ENCODE measurements at places on chromosomes 5 and 9.

DNA sequence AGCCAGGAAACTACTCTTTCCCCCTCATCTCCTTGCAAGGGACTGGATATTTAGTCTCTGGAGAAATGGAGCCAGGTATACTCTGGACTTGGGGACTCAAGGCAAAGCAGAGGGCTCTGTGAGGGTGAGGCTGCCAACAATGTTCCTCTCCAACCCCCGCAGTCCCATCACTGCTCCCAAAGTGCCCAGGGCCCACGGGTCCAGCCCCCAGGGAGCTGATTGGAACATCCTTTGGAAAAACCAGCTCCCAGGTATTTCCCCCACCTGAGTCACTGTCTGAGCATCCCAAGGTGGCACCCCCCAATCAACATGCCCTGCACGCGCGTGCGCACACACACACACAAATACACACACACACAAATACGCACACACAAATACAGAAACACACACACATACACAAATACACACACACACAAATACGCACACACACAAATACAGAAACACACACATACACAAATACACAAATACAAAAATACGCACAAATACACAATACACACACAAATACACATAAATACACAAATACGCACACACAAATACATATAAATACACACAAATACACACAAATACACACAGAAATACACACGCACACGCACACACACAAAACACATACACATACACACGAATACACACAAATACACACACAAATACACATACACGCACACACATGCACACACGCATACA is 137.4 kb downstream of the DAB2IP start:
- DNase-seq = no peak

- no peak for DNase-seq
Measured at GRCh38 chr5:89011778-89012711, 129.1 kb upstream of the MEF2C start.

- no peak for DNase-seq
Measured at GRCh38 chr5:91469517-91470165, 86.5 kb upstream of the ARRDC3 start.

- DNase-seq = no peak
Measured at GRCh38 chr5:169183576-169183975, 117.4 kb downstream of the SLIT3 start.

DNA sequence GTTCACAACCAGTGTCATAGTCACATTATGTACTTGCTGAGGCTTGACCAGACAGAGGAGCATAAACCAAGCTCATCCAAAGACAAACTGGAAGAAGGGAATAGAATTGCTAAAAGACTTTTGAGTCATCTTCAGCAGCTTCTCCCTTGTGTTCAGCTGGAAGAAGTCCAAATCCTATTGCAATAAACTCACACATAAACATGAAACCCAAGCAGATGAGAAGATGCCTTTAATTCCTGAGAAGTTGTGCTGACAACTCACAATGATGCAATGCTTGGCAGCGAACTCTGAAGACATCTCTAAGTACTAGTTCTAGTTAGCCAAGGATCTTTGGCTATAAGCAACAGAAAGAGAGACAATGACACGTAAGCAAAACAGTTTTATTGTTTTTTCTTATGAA is 642.1 kb downstream of the KCTD16 start:
- no peak for DNase-seq

- DNase-seq = no peak
Measured at GRCh38 chr9:6779417-6780241, 21.9 kb downstream of the KDM4C start.

DNA sequence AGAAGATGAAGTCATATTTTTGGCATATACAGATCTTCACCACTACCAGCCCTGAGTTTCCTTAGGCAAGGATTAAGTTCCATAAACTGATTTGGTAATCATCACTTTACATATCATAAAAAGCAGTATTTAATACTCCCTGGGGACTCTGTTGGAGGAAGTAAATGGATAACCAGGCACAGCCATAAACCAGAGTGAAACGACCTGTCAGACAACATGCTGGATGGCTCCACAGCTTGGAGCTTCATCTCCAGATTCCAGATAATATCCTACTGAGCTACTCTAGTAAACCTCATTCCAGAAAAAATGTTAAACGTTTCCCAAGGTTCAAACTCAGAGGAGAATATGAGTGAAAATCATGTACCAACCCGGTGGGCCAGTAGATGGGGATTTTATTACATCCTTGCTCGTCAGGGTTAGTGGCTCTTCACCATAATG is 109.2 kb downstream of the BASP1 start:
- no peak for DNase-seq

- no peak for DNase-seq
Measured at GRCh38 chr5:132298298-132299212, 4.4 kb downstream of the SLC22A4 start.

GRCh38 chr5:32859211-32859641 is 148.1 kb downstream of the NPR3 start:
- no peak for DNase-seq

DNA sequence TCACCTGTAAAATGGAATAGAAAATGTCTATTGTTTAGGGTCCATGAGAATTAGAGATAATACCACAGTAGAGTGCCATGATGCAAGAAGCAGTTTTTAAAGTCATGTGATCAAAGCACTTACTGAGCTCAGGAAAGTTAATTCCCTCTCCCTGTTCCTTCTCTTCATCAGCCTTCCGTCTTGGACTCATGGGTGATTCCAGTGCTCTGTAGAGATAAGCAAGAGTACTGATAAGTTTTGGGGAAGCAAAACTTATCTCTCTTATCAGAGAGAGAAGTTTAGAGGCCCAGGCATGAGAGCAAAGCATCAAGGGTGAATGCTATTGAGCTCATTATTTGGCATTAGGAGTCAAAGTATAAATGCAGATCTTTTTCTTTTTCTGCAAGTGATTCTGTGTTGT is 410.1 kb downstream of the AGTPBP1 start:
- no peak for DNase-seq

DNA sequence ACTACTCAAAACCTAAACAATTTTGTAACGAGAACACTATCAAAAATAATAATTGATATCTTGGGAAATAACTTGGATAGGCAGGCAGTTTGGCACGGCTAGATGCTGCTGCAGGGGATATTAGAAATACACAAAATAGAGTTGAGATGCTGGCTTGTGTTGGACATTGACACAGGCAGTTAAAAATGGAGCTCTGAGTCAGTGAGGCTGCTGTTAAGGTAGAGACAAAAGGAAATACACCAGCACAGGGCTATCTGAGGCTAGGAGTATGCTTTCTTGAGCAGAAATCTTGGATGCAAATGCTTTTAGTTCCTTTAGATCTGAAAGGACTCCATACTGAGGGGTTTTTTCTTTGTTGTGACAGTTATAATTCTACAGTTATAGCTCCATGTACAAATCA is 16.6 kb downstream of the TENT2 start:
- DNase-seq = no peak

- DNase-seq = no peak
Measured at GRCh38 chr9:1198085-1198484, 147.9 kb downstream of the DMRT2 start.

GRCh38 chr5:61328791-61329549 is 3.1 kb upstream of the ZSWIM6 start:
- no peak for DNase-seq

DNA sequence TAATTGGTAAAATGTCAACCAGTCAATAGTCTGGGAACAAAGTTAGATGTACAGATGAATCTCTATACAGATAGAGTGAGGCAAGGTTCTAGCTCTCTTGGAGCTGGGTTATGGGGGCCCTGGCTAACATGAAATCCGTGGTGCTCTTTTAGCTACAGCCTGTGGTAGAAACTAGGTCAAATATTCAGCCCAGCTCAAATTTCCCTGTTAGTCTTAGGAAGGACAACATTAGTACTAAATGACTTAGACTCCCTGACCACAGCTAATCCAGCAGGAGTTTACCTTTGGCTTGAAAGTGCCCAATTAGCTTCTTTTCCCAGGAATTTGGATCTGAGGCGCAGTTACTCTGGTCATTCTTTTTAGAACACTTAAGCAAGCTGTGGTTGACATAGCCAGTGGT is 170.5 kb downstream of the DMRTA1 start:
- no peak for DNase-seq

- no peak for DNase-seq
Measured at GRCh38 chr5:110435207-110435606, 291.3 kb downstream of the TMEM232 start.

GRCh38 chr5:180139731-180140055 is 68.1 kb upstream of the RNF130 start:
- no peak for DNase-seq

DNA sequence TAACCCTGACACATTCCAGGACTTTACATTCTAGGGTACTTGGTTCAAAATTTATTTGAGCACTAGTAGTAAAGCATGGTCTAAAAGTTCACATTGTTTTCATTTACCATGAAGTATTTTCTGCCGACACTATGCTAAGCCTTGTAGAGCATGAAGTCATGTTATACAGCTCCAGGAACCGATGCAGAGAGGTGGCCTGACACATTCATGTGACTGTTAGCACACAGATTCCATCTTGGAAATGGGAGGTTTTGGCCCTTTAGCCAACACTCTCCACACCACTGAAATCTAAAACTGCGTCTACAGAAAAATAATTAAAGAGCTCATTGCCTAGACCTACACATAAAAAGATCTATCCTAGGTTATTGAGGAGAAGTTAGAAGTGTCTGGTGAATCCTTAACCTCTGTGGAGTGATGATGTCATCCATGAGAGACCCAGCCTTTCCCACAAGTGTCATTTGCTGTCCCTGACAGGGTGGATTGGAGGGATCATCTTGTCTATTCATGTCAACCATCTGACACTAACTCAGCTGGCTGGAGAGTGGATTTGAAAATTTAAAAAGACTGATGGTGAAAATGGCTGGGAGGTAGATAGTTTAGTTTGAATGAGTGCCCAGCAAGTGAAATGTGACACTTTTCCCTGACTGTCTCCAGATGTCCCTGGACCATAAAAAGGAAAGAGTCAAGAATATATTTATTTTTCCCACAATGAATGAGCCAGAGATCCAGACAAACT is 1.3 kb downstream of the RANBP3L start:
- DNase-seq = no peak

DNA sequence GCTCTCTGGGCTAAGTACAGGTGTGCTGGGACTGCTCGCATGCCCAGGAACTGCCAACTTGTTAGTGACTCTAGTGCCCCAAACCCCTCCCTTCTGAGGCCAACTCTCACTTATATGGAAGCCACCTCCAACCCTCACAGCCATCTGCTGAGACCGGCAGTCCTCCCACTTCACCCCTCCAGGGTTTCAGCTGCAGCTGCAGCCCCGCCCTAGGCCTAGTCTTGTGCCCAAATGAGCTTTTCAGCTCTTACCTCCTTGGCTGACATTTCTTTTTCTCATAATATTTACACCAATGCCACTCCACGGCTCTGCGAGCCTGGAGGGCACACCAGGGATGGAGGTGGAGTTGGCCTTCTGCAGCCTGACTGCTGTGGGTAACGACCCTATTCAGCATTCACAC is 166.6 kb downstream of the ROR2 start:
- no peak for DNase-seq

GRCh38 chr5:143466632-143467031 is 63.1 kb upstream of the NR3C1 start:
- no peak for DNase-seq

DNA sequence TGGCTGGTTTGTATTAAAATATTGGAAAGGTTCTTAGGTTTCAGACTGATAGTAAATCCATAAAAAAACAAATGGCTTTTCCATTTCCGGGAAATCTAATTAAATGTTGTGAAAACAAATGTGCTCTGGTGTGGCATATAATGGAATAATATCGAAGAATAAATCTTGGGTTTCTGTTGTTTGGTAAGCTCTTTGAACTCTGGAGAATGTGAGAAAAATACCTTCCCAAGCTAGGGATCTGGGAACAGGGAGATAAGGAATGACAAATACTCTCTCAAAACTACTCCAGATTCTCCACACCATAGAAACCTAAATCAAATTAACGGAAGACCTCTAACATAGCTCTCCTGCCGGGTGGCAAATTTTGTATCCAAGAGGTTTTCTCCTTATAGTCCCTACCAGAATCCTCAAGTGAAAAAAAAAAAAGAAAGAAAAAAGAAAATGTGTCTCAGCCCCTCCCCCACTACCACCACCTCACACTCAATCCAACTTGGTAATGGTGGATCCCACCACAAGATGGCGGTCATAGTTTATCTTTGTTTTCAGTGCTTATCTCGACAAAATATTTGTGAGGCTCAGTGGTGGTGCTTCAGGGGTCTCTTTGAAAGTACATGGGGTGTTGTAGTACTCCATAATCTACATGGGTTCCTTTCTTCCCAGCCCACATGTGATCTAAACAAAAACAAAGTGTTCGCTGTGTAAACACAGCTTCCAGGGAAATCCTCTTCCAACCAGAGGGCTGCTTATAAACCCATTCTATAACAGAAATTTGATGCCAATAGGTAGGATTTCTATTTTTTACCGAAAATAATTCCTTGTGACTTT is 54.5 kb upstream of the FST start:
- no peak for DNase-seq

GRCh38 chr9:69768716-69769115 is 8.9 kb upstream of the PTAR1 start:
- no peak for DNase-seq

- no peak for DNase-seq
Measured at GRCh38 chr5:57653636-57654290, 171.2 kb upstream of the ACTBL2 start.

- no peak for DNase-seq
Measured at GRCh38 chr5:80928073-80928472, 32.1 kb upstream of the RASGRF2 start.

- DNase-seq = no peak
Measured at GRCh38 chr9:87393706-87394230, 103.9 kb upstream of the DAPK1 start.

DNA sequence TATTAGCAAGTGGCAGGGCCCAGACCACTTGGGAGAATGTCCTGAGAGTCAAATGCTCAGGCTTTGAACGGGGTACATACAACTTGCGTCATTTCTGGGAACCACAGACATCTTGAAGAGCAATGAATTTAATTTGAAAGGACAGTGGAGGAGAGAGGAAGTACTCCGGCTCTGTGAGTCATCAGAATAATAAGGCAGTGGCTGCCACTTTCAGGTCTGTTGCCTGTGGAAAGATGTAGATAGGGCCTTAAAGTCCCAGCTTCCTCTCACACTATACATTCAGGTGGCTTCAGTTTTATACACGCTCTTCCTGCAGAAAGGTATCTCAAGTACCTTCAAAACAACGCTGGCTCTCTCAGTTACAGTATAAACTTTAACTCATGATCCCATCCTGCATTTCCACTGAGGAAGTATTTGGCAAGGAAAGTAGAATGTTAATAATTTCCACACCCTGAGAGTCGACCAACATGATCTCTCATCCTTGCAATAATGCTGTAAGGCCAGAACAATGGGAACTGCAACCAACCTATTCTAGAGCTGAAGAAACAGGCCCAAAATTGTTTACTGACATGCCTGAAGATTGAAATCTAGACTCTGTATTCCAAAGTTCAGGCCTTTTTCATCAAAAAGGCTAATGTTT is 6.8 kb upstream of the PRUNE2 start:
- DNase-seq = no peak

DNA sequence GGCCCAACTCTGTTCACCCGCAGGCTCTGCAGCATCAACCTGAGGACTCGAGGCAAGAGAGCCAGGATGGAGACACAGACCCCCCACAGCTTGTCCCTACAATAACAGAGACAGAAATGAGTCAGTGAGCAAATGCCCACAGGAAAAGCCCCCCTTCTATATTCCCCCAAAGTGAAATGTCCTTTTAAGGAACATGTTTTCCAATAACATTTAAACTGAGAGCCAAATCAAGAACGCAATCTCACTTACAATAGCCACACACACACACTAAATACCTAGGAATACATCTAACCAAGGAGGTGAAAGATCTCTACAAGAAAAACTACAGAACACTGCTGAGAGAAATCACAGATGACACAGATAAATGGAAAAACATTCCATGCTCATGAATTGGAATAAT is 49.0 kb downstream of the TEX10 start:
- DNase-seq = no peak

- no peak for DNase-seq
Measured at GRCh38 chr9:7185612-7186011, 427.8 kb downstream of the KDM4C start.
